ENCODE measurements at places on chromosomes 6 and 20.

DNA sequence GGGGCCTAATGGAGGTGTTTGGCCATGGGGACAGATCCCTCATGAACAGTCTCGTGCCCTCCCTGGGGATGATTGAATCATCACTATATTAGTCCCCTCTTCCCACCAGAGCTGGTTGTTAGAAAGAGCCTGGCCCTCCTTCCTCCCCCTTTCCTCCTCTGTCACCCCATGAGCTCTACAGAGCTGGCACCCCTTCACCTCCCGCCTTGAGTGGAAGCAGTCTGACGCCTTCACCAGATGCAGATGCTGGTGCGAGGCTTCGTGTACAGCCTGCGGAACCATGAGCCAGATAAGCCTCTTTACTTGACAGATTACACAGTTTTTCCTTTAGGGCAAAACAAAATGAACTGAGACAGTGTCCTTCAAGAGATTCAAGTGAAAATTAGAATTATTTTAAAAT is 74.4 kb upstream of the RIPOR2 start:
- no peak for DNase-seq

- no peak for DNase-seq
Measured at GRCh38 chr20:25254986-25255680, 7.2 kb downstream of the PYGB start.

GRCh38 chr6:88908598-88909548 is 54.5 kb downstream of the RNGTT start:
- no peak for DNase-seq

DNA sequence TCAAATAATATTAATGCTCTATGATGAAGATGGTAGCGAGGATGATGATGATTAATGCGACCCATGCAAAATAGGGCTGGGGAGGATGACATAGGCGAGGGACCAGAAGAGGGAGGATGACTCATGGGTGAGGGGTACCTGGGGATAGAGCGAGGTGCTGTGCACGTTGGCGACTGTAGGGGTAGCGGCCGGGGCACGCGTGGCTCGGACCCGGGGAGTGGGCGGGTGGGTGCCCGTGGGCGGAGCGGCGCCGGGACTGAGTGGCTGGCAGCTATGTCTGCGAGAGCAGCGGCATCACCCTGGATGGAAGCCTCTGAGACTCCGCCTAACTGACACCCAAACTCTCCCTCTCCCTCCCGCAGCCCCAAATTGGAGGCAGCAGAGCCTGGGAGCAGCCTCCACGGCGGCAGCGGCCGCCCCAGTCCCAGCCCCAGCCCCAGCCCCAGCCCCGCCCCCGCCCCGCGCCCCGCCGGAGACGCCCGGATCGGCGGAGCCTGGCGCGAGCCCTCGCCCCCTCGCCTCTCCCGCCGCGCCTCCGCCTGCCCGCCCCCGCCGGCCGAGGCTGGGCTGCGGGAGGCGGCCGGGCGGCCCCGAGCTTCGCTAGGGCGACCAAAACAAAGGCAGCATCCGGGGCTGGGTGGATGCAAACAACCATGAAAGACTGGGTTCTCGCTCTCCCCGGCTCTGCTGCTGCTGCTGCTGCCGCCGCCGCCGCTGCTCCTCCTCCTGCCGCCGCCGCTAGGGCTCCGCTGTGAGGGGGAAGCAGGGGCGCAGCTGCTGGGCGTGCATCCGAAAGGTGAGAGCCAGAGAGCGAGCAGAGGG is at the start of gene RIMS1:
TSS of gene RIMS1 (plus strand) at position 367 of the 822 bp plus-strand sequence. CDS start 474 bp downstream, outside the sequence.
- DNase-seq = peak; percentile 12

DNA sequence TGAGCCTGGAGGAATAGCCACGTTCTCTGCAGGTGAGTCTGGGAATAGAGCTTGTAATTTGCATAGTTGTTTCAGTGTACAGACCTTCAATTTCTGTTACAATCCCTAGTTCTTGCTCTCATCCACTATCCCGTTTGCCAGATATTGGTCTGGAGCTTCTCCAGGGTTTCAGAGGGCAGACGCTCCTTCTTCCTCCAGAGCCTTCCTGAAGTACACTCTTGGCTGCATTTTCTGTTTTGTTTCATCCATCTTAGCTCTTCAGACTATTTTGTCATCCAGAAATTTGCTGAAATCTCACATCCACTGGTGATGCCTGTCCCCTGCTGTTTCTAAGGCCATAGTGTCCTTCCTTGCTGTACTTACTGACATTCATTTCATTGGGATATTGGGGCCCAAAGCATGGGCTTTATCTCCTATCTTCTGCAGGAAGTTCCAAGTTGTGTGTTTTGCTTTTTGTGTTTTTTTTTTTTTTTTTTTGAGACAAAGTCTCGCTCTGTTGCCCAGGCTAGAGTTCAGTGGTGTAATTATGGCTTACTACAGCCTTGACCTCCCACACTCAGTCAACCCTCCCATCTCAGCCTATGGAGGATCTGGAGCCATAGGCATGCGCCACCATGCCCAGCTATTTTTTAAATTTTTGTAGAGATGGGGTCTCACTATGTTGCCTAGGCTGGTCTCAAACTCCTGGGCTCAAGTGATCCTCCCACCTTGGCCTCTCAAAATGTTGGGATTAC is 18.7 kb downstream of the CDS2 start:
- no peak for DNase-seq

DNA sequence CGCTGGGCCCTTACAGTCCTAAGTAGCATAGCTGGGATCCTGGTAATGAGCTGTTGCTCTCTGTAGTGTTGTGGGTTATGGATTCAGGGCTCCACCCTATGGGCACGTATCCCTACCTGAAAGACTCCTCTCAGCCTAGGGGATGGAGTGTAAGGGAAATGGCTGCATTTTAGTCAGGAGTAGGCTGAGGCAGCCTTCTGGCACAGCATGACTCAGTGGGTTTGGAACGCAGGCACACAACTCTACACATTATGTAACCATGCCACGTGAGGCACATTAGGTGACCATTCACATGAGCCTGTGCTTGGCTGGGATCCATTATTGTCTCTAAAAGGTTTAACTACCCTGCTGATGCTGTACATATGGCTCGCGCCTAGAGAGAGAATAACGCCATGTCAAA is 27.8 kb downstream of the HDDC2 start:
- DNase-seq = no peak

- no peak for DNase-seq
Measured at GRCh38 chr20:53163486-53163885, 191.3 kb downstream of the TSHZ2 start.

DNA sequence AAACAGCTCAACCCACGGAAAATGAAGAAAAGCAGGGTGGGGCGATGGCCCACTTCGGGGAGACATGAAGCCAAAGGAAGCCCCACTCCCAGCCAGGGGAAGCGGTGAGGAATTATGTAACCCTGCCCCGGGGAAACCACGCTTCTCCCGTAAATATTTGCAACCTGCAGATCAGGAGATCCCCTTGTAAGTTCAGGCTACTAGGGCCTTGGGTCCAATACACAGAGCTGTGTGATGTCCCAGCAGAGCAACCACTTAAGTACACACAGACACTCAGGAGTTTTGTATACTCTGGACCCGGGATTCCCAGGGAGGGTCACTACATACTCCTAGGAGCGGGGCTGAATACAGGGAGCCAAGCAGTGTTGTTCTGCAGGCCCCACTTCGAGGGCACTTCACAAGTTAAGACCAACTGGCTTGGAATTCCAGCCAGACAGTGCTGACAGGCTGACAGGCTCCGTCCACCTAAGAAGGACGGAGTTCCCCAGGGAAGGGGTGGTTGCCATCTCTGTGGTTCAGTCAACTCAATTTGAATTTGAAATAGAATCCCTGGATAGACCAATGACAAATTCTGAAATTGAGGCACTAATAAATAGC is 301.4 kb upstream of the THEMIS start:
- DNase-seq = no peak

DNA sequence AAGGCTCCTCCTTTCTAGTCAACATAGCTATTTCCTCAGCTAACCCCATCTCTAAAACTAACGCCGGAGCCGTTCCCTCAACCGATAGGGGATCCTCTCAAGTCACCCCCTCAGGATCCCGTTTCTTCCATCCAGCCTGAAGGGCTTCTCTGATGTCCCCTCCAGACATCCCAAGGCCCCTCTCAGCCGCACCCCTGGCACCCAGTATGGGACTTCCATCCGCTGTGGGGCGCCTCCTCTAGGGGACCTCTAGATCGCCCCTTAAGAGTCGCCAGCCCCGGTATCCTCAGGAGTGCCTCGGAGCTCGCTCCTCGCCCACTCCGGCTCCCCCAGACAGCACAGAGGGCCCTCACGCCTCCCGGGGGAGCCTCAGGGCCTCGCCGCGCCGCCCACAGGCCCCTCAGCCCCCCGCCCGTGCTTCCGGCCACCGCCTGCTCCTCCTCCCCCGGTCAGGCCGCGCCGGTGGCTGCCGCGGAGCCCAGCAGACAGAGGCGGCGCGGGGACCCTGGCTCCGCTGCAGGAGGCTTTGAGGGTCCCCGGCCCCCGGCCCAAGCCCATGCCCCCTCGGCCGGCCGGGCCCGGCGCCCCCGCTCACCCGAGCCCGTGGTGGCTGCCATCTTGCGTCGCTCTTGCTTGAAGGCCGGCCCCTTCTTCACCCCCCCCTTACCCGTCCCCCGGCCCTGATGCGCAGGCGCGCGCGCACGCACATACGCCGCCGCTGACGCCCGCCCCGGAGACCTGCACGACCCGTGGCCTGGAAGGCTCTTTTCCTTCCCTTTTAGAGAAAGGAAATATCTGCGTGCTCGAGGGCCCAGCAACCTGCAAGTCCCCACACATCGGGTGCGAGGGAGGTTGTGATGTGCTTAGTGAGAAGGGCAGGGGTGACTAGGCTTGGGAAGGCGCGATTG is at the start of gene UBE2V1:
TSS of gene UBE2V1 (minus strand) at position 639 of the 908 bp plus-strand sequence. CDS start at position 617, 22 bp downstream.
- DNase-seq = peak; percentile 89
